MV-4-11 (cell line): ENCODE measurements at places on chromosomes 1 and 21.

- DNase-seq, result peak; percentile 49
Measured at GRCh38 chr1:160375788-160376524, 9.1 kb downstream of the NHLH1 start.

- DNase-seq, result no peak
Measured at GRCh38 chr1:21451981-21452411, 12.1 kb downstream of the NBPF3 start.

DNA sequence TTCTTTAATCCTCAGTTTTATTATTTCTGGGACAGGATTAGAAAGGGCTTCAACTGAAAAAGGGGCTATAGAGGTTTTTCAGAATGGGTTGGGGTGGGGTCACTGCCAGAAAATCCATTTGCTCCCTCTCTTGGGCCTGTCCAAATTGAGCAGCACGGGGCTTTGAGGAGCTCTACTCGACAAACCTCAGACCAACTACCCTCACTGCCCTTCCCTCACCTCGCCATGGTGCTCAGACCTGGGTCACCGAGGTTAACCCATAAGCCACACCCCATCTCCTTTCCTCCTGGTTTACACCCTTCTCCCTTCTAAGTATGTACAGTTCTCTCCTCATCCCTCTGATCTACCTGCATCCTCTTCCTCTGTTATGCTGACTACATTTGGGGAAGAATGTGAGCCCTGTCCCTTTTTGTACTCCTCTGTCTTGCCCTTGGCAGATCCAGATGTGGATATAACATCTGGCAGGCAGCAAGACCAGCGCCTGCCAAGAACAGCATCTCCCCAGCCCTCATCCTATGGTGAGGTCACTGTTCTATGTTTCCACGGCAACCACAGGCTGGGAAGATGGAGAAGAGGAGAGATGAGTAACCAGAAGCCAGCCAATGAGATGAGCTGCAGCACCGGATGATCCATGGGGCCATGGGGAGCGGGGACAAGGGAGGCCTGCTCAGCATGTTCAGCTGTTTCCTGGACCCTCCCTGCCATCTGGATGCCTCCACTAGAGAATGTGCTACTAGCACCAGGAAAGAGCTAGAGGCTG lies 3.7 kb upstream of the FABP3 start:
- DNase-seq, result no peak

DNA sequence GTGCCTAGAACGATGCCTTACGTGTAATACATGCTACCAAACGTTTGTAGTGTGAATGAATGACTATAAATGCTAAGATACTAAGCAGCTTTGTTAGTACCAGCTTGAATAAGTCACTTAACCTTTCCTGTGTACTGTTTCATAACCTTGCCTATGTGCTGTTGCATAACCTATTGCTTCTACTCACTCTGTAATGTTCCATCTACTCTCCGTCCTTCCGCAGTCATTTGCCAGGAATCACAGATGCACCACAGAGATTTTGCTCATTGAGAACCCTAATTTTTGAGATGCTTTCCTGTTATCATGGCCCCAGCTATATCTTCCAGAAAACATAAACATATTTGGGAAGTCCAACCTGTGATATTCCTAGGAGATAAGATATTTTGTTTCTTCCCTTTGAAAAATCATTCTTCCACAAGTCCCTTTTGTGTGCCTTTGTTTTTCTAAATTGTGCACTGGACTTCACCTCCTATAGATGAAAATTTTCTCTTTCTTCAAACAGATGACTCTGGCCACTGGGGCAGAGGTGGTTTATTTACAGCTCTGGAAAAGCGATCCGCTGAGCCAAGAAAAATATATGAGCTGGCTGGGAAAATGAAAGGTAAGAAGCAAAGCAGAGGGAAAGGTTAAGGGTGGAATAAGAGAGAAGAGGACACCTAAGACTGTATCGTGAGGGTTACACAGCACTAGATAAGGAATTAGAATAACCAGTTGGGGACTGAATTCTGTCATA lies 44.8 kb downstream of the CHD1L start:
- DNase-seq, result no peak

- DNase-seq, result no peak
Measured at GRCh38 chr1:215475796-215476481, 91.2 kb upstream of the KCTD3 start.

GRCh38 chr1:60745484-60745883 lies 336.9 kb upstream of the NFIA start:
- DNase-seq, result no peak

DNA sequence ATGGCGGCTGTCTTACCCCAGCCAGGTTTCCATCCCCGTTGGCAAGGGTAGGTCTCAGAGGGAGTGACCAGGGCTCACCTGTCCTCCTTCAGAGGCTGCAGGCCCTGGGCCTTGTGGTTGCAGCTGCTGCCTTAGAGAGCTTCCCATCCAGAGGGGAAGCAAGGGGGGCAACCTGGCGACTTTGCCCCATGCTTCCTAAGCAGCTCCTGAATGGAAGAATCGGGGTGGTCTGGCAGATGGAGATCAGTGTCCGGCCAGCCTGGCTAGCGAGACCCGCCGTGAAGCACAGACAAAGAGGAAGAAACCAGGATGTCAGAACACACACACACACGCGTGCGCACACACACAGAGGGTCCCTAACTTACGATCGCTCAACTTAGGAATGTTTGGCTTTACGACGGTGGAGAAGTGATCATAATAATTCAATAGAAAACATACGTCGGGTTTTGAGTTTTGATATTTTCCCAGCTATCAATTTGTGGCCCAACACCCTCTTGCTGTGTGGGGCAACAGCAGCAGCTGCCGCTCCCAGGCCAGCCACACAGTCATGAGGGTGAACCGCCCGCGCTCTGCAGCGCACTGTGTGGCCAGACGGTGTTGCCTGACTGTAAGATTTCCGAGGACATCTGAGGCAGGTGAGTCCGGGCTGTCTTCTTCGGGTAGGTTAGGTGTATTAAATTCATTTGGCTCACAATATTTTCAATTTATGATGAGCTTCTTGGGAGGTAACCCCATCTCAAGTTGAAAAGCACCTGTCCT lies 113.0 kb upstream of the ARHGEF16 start:
- DNase-seq, result no peak

GRCh38 chr1:58497499-58497898 lies 49.0 kb downstream of the OMA1 start:
- peak; percentile 31 for DNase-seq

GRCh38 chr1:28456078-28456477 lies 49.8 kb upstream of the RCC1 start:
- DNase-seq, result peak; percentile 82

- no peak for DNase-seq
Measured at GRCh38 chr21:36508948-36509347, 29.0 kb upstream of the CLDN14 start.

GRCh38 chr1:156803086-156803851 lies 13.4 kb downstream of the SH2D2A start:
- no peak for DNase-seq

- DNase-seq, result no peak
Measured at GRCh38 chr1:151618470-151618869, 6.6 kb downstream of the SNX27 start.

- peak; percentile 86 for DNase-seq
Measured at GRCh38 chr1:161182214-161182613, 4.9 kb upstream of the B4GALT3 start.

DNA sequence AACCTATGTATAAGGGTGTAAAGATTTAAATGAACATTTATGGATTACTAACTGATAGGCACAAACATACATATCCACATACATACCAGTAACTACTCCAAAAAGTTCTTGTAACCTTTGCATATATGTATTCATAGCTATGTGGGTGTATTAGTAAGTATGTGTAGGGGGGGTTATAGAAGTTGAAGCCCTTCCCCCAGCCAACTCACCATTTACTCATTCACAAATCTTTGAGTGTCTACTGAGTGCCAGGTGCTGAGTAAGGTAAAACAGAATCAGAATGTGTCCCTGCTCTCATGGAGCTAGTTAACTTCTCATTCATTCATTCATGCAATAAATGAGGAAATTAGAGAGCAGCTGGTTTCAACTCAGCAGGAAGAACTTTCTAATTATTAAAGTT lies 1.3 kb downstream of the C1orf146 start:
- DNase-seq, result no peak

DNA sequence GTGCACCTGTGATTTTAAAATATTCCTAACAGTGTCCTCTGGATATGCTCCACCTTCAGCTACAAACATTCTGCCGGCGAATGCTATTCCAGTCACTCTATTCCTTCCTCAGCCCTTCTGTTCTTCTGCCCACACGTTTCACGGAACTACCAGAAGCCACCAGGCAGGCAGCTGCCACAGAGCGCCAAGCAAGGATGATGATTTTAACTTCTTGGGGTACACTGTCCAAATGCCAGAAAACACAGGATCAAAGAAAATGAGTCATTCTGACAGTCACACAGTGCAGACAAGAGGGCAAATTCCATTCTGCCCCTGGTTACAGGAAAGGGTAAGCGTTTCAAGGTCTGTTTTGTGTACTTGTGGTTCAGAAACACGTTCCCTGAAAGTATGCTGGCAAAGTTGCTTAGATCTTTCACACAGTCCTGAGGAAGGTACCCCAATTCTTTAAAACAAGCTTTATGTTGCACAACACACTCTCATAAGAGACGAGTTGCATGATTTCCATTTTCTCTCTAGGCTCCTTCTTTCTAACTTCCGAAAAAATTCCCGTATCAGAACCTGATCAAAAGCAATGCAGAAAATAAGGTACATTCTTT lies 508.3 kb upstream of the PKN2 start:
- DNase-seq, result no peak

DNA sequence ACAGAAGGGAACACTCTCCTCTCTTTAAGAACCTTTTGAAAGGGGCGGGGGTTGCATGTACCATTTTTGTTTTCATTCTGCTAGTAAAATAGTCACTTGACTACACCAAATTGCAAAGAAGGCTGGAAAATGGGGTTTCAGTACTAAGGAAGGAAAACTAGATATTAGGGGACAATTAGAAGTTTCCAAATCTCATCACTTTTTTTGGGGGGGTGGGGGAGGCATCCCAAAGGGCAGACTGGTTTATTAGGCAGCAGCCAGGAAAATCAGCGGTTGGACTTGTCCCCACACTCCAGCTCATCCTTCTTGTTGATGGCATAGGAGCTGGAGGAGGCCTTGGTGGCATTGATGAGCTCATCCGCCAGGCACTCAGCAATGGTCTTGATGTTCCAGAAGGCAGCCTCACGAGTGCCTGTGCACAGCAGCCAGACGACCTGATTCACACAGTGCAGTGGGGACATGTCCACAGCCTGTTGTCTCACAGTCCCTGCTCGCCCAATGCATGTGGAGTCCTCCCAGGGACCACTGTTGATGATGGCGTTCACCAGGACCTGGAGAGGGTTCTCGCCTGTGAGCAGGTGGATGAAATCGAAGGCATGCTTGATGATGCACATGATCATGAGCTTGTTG lies 1.7 kb upstream of the TMEM50B start:
- DNase-seq, result no peak

- peak; percentile 44 for DNase-seq
Measured at GRCh38 chr1:246907472-246907871, 24.3 kb downstream of the AHCTF1 start.

DNA sequence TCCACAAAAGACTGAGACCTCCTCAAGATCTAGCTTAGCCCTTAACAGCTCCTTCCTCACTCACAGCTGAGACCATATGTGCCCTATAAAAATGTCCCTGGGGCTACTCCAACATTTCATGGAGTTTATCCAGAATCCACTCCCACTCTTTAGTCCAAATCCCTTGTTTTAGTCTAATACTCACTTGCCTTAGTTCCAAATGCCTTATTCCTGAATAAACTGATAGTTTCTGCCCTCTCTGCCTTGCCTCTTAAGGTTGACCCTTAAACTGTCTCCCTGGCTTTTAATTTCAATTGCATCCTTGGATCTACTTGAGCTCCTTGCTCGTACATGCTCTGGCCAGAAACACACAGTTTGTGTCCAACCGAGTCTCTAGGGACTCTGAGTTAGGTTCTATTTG lies 47.3 kb upstream of the LYPLAL1 start:
- DNase-seq, result no peak

DNA sequence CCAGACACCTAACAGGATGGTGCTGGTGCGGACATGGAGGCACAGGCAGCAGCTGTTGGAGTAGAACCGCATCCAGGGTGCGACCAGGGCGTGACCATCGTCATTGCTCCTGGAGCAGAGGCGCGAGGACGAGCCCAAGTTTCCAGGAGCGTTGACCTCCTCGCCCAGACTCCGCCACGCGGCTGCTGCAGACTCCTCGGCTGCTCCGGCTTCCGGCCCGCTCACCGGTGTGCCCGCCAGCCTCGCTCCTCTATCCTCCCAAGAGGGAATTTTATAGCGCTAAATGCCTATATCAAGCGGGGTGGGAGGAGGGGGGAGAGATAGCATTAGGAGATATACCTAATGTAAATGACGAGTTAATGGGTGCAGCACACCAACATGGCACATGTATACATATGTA lies 5.3 kb upstream of the S100A12 start:
- DNase-seq, result no peak

DNA sequence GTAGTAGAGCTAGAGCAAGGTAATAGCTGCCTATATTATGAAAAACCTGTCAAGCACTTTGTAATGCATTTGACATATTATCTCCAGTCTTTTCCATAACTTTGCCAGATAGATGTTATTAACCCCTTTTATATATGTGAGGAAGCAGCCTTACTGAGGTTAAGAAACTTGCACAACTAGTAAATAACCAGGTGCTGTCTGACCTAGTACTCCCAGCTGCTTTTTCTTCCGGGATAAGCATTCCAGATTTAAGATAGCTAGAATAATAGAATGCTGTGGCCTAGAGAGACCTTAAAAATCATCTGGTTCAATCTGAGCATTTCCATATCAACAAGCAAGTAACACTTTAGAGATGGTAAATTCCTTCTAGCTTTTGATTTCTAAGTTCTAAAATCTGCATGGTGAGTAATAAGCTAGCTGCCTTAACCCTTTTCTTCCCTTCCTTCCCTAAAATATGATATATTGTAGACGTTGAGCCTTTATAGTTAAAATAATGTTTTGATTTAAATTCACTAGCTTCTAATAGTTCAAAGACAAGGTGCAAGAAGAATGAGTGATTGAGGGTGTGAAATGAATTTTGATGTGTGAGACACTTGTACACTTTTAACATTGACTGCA lies 1.8 kb downstream of the SH3GLB1 start:
- DNase-seq, result no peak

- peak; percentile 7 for DNase-seq
Measured at GRCh38 chr21:46295177-46295770, 9.1 kb downstream of the YBEY start.

- no peak for DNase-seq
Measured at GRCh38 chr1:43171312-43171875, 696 bp downstream of the EBNA1BP2 start.

DNA sequence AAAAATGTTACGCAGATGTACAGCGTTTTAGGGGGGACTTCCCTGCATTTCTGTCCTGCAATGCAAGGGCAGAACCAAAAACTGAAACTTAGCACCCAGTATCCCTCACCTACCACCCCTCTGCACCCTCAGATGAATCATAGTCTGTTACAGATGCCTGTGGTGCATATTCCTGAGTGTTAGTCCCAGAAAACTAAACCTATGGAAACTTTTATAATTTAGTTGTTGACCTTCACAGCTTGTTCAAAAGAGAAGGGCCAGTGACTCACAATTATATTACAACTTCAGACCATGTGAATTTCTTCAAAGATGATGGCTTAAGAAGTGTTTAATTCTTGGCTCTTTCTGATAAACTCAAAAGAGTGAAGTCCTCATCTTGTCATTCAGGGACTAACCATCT lies 5.8 kb downstream of the PTGER3 start:
- no peak for DNase-seq
